NB4 (cell line): ENCODE measurements at places on chromosomes 13 and 19.
A peak's percentile ranks its signal among the peaks of the same experiment; 100 is the strongest.

GRCh38 chr19:28667348-28667977, 545.5 kb downstream of the UQCRFS1 start:
- no peak for DNase-seq

GRCh38 chr13:97502181-97502580, 68.2 kb downstream of the RAP2A start:
- DNase-seq, result no peak

DNA sequence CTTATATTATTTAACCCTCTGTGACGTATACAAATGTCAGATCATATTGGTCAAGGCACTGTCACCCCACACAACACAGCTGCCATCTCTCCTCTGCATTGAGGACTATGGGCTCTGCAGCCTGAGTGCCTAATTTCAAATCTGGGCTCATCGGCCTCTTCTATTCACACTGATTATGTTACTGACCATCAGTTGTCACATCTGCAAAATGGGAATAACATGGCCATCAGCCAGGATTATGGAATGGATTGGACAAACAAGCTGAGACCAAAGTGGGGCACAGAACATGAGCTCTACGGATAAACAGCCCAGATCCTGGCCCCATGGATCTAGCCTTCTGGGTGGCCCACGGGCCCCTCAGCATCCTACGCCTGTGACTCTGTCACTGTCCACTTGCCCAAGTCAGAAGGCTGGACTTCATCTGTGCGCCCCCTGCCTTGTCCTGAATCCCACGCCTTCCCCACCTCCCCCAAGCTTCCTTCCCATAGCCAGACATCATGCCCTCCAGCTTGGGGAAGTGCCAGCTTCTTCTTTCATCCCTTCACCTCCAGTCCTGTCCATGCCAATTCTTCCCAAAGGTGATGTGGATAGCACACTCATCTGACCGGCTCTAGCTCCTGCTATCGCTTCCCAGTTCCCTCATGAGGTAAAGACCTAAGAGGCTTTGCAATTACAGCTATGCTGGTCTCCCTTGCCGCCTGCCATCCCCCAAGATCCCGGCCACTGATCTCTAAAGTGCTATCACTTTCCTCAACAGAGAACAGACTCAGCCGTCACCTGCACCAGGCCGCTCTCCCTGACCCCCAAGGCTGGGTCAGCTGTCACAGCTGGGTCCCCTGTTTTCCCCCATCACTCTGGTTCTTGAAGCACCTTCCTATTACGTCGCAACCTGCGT, 872 bp downstream of the FARSA start:
- DNase-seq, result no peak

DNA sequence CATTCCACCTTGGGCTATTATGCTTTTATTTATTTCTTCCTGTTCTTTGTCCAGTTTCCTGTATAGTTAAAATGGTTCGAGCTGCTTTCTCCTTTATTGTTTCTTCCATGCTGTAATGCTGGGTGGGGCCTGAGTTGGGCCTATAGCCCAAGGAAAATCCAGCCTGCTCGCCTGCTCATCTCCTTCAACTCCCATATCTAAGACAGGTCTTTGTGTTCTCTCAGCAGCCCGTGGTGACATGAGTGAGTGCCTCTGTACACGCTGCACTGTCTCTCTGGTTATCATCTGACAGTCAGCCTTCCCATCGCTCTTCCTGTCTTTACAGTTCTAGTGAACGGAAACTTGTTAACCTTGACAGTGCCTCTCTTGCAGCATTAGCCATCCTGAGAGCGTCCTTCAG, 221.9 kb upstream of the SLC10A2 start:
- DNase-seq, result no peak

- DNase-seq, result no peak
Measured at GRCh38 chr13:30186634-30187415, 120.5 kb downstream of the KATNAL1 start.

- DNase-seq, result peak; percentile 46
Measured at GRCh38 chr13:48158290-48158689, 63.4 kb upstream of the MED4 start.

- DNase-seq, result no peak
Measured at GRCh38 chr13:99652141-99652540, 150.9 kb downstream of the TM9SF2 start.

DNA sequence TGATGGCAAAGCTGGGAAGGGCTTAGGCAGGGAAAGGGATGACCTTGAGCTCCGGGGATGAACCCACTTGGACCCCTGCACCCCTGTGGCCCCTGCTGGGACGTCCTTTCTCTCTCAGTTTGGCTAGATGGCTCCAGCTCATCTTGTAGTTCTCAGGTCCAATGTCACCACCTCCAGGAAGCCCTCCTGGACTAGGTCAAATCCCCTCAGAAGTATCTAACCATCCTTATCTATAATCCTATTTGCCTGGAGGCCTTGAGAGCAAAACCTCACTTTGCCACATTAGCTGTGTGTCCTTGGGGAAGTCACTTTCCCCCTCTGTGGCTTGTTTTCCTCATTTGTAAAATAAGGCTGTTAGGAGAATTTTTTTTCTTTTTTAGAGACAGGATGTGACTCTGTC, 42.7 kb upstream of the NFIC start:
- no peak for DNase-seq
